ENCODE measurements at places on chromosomes 5 and 9.

- DNase-seq = no peak
Observed at GRCh38 chr5:1658665-1659064, 134.9 kb upstream of the LPCAT1 start.

- DNase-seq = no peak
Observed at GRCh38 chr5:39624268-39624886, 199.6 kb upstream of the DAB2 start.

DNA sequence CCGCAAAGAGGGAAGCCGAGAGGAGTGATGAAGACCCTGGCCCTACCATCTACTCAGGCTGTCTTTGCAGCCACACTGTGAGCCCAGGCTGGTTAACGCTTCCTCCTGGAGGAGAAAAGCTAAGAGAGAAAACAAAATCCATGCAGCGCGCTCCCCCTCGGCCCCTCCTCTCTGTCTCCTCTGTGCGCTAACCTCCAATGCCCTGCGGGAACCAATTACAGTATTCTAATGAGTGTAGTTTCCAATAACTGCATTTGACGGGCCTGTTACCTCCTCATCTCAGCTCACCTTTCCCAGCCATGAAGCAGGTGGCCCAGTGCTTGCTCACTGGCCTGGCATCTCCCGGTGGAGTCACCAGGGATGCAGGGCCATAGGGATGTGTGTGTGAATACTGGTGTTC lies 565.5 kb downstream of the EBF1 start:
- no peak for DNase-seq

DNA sequence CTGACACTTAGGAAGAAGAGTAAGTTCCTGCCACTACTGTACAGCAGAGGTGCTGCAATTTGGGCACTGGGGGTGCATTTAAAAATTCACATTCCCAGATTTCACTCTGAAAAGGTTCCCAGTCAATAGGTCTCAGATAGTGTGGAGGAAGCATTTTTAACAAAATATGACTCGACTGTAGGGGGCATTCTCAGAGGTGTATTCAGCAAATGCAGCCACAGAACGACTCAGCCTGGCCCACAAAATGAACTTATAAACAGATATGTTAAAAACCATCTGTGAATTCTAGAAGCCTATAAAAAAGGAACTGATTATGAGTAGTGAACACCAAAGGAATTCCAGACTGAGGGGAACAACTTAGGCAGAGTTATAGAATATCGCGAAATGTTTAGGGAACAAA lies 31.1 kb downstream of the MLLT3 start:
- DNase-seq = no peak

- DNase-seq = no peak
Observed at GRCh38 chr5:43432486-43433375, 20.5 kb upstream of the CCL28 start.

DNA sequence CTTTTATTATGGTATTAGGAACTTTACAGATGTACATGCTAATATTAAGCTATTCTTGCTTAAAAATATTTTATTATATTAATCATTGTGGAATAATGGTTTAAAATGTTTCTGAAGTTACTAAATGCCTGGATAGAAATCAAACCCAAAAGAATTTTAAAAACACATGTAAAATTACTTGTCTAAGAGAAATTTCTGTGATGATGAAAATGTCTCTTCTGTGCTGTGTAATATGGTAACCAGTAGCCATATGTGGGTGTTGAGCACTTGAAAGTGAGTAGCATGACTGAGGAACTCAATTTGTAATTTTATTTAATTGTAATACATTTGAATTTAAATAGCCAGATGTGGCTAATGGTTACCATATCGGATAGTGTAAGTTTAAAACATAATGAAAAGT lies 66.7 kb upstream of the HSPB3 start:
- no peak for DNase-seq

- no peak for DNase-seq
Observed at GRCh38 chr9:1982074-1982473, 33.1 kb upstream of the SMARCA2 start.

DNA sequence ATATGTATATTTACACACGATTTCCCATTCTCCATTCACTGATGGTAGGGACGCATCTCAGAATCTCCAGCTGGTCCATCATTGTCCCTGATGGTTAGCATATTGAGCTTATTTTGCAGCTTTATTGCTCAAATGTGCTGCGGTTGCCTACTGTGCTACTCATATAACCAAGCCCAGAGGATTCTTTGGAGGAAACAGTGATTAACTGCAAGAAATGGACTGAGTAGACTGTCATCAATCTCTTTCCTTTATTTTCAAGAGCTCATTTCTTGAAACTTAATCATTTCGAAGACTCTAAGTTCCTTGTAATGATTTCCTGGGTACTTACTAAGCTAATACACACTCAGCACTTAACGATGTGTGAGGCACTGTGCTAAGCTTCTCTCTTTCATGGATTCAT lies 119.0 kb downstream of the MAT2B start:
- DNase-seq = no peak

DNA sequence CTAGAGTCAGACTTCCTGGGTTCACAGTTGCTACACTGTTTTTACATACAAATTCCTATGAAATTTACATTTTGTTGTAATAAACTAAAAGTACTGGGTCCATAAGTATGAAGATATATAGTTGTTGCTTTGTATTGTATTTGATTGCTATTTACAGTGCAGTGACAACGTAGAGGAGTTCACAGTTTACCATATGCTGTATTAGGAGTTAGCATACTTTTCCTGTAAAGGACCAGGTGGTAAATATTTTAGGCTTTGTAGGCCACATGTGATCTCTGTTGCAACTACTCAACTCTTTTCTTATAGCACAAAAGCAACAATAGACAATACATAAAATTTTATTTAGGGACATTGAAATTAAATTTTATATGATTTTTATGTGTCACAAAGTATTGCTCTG lies 18.0 kb downstream of the PAM start:
- no peak for DNase-seq

DNA sequence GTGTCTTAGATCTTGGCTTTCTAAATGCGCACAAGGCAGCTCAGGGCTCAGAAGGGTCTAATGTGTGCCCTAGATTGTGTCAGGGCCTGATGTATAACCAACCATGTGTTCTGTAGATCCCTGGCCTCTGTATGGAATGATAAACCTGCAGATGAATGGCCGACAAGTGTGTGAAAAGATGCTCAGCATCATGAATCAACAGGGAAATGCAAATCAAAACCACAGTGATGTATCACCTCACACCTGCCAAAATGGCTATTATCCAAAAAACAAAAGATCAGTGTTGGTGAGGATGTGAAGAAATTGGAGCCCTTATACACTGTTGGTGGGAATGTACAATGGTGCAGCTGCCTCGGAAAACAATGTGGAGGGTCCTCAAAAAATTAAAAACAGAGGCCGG lies 489.8 kb downstream of the SEMA5A start:
- DNase-seq = no peak

All from stimulated activated CD8-positive, alpha-beta memory T cell treated with anti-CD3 and anti-CD28 coated beads, Interleukin-7, amount 100 ng/mL, for 1 hour (primary cell).